CD4-positive, alpha-beta memory T cell (primary cell): ENCODE measurements at places on chromosomes 11 and 22.

DNA sequence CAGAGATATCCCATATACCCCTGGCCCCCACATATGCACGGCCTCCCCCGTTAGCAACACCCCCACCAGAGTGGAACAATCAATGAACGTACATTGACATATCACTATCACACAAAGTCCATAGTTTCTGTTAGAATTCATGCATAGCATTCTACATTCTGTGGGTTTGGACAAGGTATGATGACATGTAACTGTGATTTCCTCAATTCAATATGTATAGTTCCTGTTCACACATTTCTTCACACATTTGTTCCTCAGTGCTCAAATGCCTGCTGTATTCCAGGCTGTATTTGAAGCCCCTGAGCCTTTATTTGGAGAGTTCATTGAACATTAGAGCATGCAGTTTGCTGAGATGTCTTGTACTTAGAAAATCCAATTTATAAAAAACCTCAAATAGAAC lies 69.9 kb downstream of the PTPRJ start:
- no peaks in the 10 kb centered on the region for H3K36me3 ChIP-seq
- H3K27me3 ChIP-seq: no peaks in the 10 kb centered on the region
- H3K27ac ChIP-seq: no peak overlapping the region
- H3K4me3 ChIP-seq: no peak overlapping the region

- no peaks in the 10 kb centered on the region for H3K4me1 ChIP-seq
- H3K27ac ChIP-seq: no peak overlapping the region
- no peak for DNase-seq
- peaks cover 3% of the 10 kb centered on the region for H3K27me3 ChIP-seq
- H3K36me3 ChIP-seq: no peaks in the 10 kb centered on the region
Observed at GRCh38 chr11:128246810-128247594, 340.4 kb downstream of the ETS1 start.

DNA sequence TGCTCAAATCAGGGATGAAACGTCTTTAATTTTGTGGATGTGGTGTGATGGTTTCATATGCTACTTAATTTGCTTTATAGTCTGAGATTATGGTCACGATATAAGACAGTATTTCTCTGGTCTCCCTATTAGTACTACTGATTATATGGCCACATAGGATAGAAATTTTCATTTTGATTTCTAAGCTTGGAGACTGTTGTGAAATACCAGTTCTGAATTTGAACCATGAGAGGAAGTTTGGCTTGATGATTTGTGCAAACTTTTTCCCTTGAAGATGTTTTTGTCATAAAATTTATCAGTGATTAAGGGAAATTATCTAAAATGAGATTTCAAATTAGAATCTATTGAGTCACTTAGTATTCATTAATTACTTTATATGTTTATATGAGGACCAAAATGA lies 2.7 kb downstream of the RNF169 start:
- H3K27me3 ChIP-seq: no peaks in the 10 kb centered on the region
- H3K36me3 ChIP-seq: no peaks in the 10 kb centered on the region
- H3K4me1 ChIP-seq: peaks cover 52% of the 10 kb centered on the region
- DNase-seq: no peak
- H3K4me3 ChIP-seq: no peak overlapping the region

- H3K4me1 ChIP-seq: no peaks in the 10 kb centered on the region
- DNase-seq: no peak
- H3K4me3 ChIP-seq: no peak overlapping the region
- H3K27ac ChIP-seq: no peak overlapping the region
- H3K27me3 ChIP-seq: no peaks in the 10 kb centered on the region
- no peaks in the 10 kb centered on the region for H3K36me3 ChIP-seq
Observed at GRCh38 chr11:76604626-76605241, 65.8 kb downstream of the LRRC32 start.

DNA sequence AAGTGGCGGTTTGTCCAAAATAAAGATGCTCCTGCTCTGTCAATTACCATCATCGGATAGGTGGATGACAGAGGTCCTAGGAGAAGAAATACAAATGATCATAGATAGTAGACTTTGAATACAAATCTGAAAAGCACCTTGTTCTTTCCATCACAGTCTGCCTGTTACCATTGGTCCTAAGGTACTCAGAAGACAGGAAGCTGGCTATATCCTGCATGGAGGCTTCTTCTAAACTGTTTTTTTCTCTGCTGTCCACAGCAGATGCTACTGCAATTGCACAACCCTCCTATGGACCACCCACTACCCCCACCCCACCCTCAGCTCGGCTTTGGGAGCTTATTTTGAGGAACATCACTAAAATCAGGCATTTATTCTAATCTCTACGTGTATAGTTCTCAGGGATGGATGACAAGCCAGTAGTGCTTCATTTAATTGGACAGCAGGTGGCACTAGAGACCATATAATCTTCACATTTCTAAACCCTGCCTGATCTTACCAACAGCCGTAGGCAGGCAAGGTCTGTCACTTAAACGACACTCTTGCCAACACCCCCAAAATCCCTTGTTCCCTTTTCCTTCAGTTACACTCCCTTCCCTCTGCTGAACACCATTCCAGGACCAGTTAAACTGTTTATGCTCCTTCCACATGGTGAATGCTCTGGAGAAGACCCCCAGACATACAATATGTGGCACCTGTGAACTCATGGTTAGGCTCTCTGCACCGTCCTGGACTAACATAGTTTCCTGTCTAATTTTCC lies 6.6 kb upstream of the PTS start:
- no peak overlapping the region for H3K27ac ChIP-seq
- no peaks in the 10 kb centered on the region for H3K36me3 ChIP-seq
- H3K4me3 ChIP-seq: no peak overlapping the region
- DNase-seq: peak; percentile 66

GRCh38 chr22:23306926-23307325 lies 126.6 kb downstream of the BCR start:
- H3K4me1 ChIP-seq: no peaks in the 10 kb centered on the region
- H3K27ac ChIP-seq: no peak overlapping the region
- H3K36me3 ChIP-seq: peaks cover 12% of the 10 kb centered on the region
- no peak overlapping the region for H3K4me3 ChIP-seq
- DNase-seq: no peak

GRCh38 chr11:7971846-7972245 lies 6.6 kb upstream of the NLRP10 start:
- H3K27ac ChIP-seq: no peak overlapping the region
- H3K4me1 ChIP-seq: no peaks in the 10 kb centered on the region
- DNase-seq: no peak
- H3K36me3 ChIP-seq: no peaks in the 10 kb centered on the region
- no peaks in the 10 kb centered on the region for H3K27me3 ChIP-seq

GRCh38 chr11:45568049-45568448 lies 97.4 kb downstream of the CHST1 start:
- H3K36me3 ChIP-seq: no peaks in the 10 kb centered on the region
- no peak for DNase-seq
- no peak overlapping the region for H3K4me3 ChIP-seq
- H3K27me3 ChIP-seq: no peaks in the 10 kb centered on the region

DNA sequence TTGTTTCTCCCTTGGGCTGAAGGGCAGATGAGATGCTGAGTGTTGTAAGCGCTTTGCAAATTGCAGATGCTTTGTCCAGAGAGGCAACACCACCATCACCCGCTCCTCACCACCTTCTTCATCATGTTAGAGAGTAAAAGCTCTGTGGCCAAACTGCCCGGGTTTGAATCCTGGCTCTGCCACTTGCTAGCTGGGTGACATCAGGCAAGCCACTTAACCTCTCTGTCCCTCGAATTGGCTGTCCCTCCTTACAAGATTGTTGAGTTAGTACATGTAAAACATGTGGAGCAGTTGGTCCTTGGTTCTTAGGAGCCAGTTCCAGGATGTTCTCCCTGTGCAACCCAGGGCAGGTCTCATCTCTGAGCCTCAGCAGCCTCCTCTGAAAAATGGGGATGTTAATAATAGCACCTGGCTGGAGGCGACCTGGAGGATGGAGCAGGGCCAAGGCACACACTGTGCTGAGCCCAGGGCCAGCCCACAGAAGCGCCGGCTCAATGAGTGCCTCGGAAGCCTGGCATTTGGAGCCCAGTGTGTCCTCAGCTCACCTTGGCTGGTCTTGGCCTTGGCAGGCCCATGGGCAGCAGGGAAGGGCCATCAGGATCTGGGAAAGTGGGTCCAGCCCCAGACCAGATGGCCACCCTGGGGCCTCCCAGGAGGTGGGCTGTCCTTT lies 10.5 kb downstream of the C11orf86 start:
- no peaks in the 10 kb centered on the region for H3K27me3 ChIP-seq
- no peak overlapping the region for H3K27ac ChIP-seq
- no peaks in the 10 kb centered on the region for H3K36me3 ChIP-seq

DNA sequence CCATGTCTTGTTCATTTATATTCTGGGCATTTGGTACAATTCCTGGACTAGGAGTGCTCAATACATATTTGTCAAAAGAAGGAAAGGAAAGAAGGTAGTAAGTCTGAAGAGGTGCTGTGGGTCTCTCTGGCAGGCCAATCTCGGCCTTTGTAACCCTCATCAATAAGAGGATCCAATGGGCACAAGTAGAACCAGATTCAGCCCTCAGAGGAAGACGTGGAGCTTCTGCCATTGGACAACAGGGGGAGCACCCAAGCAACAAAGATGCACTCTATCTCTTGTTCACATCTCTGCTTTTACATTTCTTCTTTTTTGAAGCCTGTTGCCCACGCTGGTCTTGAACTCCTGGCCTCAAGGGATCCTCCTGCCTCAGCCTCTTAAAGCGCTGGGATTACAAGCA lies 2.2 kb upstream of the VPS11 start:
- no peak overlapping the region for H3K4me3 ChIP-seq
- peak overlapping the region; percentile 88 for H3K27ac ChIP-seq
- peak; percentile 55 for DNase-seq
- H3K36me3 ChIP-seq: peaks cover 3% of the 10 kb centered on the region
- no peaks in the 10 kb centered on the region for H3K27me3 ChIP-seq
- H3K4me1 ChIP-seq: peaks cover 34% of the 10 kb centered on the region

DNA sequence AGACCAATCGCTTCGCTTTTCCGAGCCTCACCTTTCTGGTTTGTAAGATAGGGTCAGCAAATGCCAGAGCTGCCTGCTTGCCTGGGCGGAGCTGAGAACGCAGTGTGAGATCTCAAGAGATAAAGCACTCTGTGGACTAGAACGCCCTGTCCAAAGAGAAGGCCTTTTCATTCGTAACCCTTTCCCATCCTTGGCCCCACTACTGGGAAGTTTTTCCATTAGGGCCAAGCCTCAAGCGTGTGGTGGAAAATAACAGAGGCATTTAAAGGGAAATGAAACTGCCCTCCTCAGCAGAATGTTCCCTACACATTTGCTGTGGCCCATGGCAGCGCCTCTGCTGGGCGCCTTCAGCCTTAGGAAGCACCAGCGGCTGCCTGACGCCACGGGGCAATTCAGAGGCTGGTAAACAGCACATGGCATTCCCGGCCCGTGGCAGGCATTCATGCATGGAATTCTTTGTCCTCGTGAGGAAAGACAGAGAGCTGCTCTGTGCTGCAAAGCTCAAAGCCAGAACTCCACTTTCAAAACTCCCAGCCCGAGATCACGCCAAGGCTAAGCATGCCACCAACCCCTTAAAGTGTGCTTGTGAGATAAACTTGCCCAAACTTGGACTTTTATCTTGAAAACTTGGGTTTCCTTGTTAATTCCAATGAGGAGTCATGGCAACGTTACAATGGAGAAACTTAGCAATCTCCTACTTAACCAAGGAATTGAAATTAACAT lies 38.1 kb downstream of the AHNAK start:
- no peak overlapping the region for H3K27ac ChIP-seq
- H3K4me1 ChIP-seq: no peaks in the 10 kb centered on the region
- DNase-seq: no peak

DNA sequence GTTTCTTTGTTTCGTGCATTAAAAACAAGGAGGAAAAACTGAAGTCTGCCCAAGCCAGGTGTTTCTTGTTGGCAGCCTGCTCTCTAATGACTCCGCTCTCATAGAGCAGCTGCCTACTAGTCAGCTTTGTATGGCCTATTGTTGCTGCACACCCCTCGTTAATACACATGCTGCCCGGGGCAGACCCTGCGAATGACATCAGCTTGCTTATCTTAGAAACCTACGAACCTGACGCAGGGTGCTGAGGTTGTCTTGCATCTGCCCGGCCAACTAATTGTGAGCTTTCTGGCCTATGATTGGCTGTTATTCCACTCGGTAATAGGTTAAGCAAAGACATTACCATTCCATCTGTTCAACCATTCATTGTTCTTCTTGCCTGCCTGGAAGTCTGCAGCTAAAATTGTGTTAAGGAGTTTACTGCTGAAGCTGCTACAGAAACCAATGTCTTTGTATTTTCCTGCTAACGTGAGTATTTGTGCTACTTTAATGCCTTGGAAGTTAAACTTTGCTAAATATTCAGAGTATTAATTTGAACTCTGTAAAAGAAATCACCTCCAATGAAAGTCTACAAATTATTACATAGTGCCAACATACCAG lies 37.5 kb downstream of the ZC3H12C start:
- no peak overlapping the region for H3K4me3 ChIP-seq
- H3K36me3 ChIP-seq: no peaks in the 10 kb centered on the region
- no peaks in the 10 kb centered on the region for H3K27me3 ChIP-seq
- no peaks in the 10 kb centered on the region for H3K4me1 ChIP-seq

GRCh38 chr22:35208003-35208402 lies 49.3 kb upstream of the HMGXB4 start:
- DNase-seq: no peak
- no peaks in the 10 kb centered on the region for H3K27me3 ChIP-seq
- no peak overlapping the region for H3K4me3 ChIP-seq

GRCh38 chr11:96197801-96198701 lies 144.9 kb downstream of the MAML2 start:
- no peaks in the 10 kb centered on the region for H3K36me3 ChIP-seq
- H3K4me1 ChIP-seq: peaks cover 71% of the 10 kb centered on the region
- H3K4me3 ChIP-seq: no peak overlapping the region
- DNase-seq: no peak

DNA sequence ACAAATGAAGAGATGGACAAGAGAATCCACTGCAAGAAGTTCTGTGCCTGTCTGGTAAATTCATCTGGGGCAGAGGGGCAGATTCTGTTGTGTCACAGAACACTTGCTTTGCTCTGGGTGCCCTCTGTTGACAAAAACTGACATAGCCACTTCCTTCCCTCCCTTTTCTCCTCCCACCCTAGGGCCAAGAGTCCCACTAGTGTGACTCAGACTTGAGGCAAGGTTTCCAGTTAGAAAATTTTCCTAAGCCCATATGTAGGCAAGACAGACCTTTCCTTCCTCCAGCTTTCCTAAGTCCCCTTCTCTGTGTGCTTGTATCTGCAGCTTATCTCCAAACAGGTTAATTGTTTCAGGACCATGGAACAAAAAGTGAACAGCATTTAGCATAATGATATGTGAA lies 106.8 kb downstream of the RBFOX2 start:
- H3K4me1 ChIP-seq: no peaks in the 10 kb centered on the region
- H3K27me3 ChIP-seq: no peaks in the 10 kb centered on the region
- no peak overlapping the region for H3K4me3 ChIP-seq
- no peak for DNase-seq
- no peaks in the 10 kb centered on the region for H3K36me3 ChIP-seq
- H3K27ac ChIP-seq: no peak overlapping the region

DNA sequence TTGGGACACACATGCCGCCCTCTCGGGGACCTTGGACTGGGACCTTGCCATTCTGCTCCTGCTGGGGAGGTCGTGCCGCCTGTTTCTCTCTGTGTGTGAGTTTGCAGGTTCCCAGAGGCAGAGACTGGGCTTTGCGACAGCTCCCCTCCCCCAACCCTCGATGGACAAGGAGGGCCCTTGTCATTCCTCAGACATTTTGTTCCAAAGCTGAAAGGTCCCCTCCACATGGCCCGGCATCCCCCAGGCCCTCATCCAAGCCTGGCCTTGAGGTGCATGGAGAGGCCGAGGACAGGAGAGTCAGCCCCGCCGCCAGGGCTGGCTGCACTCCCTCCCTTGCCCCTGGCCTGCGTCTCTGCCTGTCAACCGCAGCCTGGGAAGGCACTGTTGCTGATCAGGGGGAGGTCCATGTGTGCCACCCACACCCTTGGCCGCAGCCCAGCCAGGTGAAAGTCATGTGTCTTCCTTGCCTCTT lies 25.6 kb downstream of the FADS2 start:
- DNase-seq: no peak
- no peak overlapping the region for H3K4me3 ChIP-seq
- no peaks in the 10 kb centered on the region for H3K36me3 ChIP-seq
- H3K27me3 ChIP-seq: no peaks in the 10 kb centered on the region
